NCI-H1105 treated with DMSO at 0.1 percent for 48 hours (cell line): ENCODE measurements at places on chromosomes 11 and 22.

GRCh38 chr11:45301537-45302246, 15.6 kb upstream of the SYT13 start:
- peak; percentile 14 for DNase-seq

- no peak for DNase-seq
Observed at GRCh38 chr11:121337740-121338272, 45.2 kb downstream of the SC5D start.

- no peak for DNase-seq
Observed at GRCh38 chr11:117070016-117070415, 28.2 kb downstream of the SIK3 start.

DNA sequence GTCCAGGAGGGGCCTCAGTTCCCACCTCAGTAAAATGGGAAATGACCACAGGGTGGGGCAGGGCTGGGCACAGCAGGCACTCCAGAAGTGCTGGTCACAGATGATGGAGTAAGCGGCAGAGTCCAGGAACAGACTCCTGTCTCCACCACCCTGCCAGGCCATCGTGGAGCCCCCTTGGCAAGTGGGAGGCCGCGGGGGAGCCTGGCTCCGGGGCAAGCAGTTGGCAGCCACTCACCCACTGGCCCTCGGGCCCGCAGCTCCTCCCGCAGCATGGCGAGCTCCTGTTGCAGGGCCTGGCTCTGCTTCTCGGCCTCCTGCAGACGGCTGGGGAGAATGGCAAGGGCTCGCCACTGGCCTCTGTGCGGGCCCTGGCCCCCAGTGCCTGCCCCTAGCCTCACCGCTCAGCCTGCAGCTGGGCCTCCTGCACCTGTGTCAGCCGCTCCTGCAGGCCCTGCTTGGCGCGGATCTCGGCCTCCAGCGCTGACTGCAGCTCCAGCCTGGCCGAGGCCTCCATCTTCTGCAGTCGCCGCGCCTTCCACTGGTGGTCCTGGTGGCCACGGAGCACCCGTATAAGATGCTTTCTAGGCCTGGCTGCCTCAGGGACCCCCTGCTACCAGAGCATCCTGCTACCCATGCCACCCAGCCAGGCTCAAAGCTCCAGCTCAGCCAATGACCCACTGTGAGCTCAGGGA, 10.3 kb downstream of the CDC42BPG start:
- no peak for DNase-seq

DNA sequence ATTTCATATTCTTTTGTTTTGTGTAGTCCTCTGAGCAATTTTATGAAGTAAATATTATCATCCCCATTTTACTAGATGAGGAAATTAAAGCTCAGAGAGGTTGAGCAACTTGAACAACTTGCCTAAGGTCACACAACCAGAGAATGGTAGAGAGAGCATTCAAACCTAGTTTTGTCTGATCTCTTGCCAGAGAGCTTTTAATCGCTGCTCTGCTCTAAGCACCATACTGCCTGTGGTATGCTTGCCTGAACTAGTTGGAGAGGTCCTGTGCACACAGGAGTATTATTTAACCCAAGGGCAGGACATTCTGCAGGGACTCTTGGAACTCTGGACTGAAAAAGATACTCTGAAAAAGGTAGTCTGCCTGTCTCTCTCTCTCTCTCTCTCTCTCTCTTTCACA, 38.5 kb downstream of the TRAF6 start:
- peak; percentile 29 for DNase-seq

DNA sequence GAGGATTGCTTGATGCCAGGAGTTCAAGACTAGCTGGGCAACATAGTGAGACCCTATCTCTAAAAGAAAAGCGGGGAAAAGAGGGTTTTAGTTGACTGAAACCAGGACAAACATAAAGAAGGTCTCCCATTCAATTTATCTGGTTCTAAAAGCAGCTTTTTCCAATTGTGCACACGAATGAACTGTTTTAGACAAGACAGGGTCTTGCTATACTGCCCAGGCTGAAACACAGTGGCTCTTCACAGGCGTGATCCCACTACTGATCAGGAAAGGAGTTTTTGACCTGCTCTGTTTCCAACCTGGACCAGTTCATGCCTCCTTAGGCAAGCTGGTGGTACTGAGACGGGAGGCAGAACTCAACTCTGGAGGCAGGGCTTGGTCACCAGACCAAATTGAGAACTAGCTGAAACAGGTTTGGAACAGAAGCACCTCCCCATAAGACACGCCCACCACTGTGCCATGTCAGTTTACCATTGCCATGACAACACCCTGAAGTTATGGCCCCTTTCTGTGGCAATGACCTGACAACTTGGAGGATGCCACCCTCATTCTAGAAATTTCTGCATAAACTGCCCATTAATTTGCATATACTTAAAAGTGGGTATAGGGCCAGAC, 2.8 kb upstream of the NUCB2 start:
- no peak for DNase-seq

DNA sequence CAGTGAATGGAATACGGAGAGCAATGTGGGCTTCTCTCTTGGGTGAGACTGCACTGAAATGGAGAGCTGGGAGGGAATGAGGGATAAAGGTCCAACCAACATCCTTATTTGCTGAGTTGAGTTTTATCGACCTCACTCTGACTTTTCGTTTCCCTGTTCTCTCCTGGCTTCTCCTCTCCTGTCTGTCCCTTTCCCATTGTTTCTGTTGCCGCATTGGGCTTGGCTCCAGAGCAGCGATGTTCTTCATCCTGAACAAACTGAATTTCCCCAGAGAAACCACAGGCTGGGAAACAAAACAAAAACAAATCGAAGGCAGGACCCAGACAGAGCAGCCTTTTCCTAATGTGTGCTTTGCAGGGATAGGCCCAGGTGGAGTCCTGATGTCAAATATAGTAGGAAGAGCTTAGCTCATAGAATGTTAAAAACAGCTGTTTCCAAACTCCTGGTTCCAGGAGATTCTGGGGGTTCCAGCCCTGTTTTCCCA, 30.0 kb downstream of the MOV10L1 start:
- DNase-seq, result no peak

- no peak for DNase-seq
Observed at GRCh38 chr22:42439821-42440674, 7.8 kb upstream of the NFAM1 start.

- DNase-seq, result peak; percentile 89
Observed at GRCh38 chr11:111735262-111736116, 30.7 kb downstream of the PPP2R1B start.

DNA sequence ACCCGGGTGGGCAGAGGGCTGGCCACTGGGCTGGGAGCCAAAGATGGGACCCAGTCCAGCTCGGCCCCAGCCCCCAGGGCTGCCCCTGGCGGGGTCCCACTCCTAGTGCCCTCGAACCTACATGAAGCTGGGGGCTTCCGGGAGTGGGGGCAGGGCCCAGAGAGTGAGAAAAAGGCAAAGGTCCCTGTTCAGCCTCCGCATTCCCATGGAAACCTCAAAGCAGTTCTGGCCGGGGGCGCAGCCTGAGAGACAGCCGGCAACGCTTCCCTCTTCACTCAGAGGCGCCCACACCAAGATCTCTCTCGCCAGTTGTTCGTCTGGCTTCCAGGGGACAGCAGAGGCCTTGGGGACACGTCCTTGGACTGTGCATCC, 22.4 kb upstream of the ARHGAP8 start:
- no peak for DNase-seq

- peak; percentile 45 for DNase-seq
Observed at GRCh38 chr11:118353084-118353710, 6.2 kb upstream of the UBE4A start.

GRCh38 chr11:68312780-68313573, 586 bp downstream of the LRP5 start:
- no peak for DNase-seq

DNA sequence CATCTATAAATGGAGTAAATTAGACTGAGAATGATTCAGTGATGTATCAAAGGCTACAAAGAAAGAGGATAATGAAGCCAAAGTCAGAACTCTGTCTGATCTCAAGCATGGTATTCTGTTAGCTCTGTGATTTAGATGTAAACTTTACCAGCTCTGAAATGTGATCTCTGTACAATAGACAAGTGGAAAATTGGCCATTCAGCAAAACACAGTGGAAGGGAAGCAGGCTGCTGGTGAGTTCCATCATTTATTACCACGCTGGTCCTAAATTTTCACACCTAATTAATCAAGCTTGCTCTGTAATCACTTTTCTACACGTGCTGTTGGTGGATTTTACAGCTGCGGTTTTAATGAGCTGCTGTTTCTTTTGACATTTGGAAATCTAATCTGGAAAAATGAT, 145.1 kb upstream of the OPCML start:
- DNase-seq, result peak; percentile 61

- no peak for DNase-seq
Observed at GRCh38 chr22:24380220-24380904, 47.0 kb upstream of the ADORA2A start.

DNA sequence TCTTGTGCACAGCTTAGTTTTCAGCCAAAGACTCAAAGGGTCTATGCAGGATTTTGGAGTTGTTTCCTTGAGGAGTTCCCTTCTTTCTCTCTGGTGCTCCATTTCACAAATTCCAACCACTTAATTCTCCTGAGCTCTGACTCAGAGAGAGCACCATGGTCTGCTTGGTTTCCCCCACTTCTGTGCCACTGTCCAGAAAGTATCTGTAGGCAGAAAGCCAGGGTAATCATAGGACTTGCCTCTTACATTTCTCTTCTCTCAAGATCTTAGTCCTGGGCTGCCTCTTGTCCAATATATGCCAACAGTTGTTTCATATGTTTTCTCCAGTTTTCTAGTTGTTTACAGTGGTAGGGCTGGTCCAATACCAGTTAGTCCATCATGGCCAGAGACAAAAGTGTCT, 6.4 kb upstream of the MRGPRD start:
- no peak for DNase-seq

- DNase-seq, result no peak
Observed at GRCh38 chr11:95487391-95487790, 256.4 kb upstream of the SESN3 start.

DNA sequence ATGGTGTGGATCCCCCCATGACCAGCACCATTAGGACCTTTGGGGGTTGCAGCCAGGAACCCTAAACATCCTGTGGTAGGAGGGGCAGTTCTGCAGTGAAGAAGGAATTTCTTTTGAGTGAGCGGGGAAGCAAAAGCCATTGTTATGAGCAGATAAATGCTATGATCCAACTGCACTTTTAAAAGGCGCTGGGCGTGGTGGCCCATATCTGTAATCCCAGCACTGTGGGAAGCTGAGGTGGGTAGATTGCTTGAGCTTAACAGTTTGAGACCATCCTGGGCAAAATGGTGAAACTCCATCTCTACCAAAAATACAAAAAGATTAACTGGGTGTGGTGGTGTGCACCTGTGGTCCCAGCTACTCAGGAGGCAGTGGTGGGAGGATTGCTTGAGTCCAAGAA, 5.9 kb upstream of the TOMM22 start:
- no peak for DNase-seq

- DNase-seq, result no peak
Observed at GRCh38 chr11:133515107-133515506, 17.2 kb downstream of the OPCML start.

- DNase-seq, result no peak
Observed at GRCh38 chr11:9206496-9206895, 58.7 kb downstream of the DENND5A start.

GRCh38 chr11:104120493-104121137, 43.3 kb downstream of the PDGFD start:
- DNase-seq, result no peak

GRCh38 chr11:126891556-126892217, 108.9 kb downstream of the KIRREL3 start:
- DNase-seq, result no peak

GRCh38 chr11:32594272-32594671, 10.6 kb downstream of the EIF3M start:
- no peak for DNase-seq

GRCh38 chr11:117696540-117696939, 100.5 kb downstream of the DSCAML1 start:
- no peak for DNase-seq

DNA sequence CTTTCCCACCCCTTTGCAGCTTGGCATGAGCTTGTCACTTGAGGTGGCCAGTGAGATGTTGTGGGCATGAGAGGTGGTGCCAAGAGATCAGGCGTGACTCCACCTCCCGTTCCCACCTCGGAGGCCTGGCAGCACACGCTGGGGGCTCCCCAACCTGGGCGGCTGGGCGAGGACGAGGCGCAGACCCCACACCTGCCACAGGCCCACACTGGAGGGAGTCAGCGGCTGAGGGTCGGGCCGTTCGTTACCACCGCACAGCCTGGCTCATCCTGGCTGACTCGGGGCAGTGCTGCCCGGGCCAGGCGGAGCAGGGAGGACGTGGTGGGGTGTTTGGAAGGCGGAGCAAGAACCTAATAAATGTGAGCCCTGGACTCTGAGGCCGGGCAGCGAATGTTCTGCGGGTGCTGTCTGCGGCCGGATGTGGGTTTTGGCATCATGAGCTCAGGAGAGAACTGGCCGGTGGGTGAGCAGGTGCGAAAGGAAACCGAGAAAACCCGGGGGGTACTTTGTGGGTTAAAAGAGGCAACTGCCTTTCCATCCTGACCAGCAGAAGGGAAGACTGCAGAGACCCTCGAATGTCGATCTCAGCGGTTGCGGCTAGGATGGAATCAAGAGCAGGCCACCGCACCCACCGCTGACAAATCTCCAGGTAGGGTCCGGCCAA, 10.2 kb upstream of the IFITM3 start:
- no peak for DNase-seq

GRCh38 chr11:44564166-44564565, 1.3 kb upstream of the CD82 start:
- DNase-seq, result peak; percentile 96

- no peak for DNase-seq
Observed at GRCh38 chr11:72738199-72739141, 13.7 kb downstream of the ARAP1 start.

- DNase-seq, result no peak
Observed at GRCh38 chr11:63783925-63784592, 15.5 kb upstream of the ZFTA start.

- no peak for DNase-seq
Observed at GRCh38 chr11:130171534-130171933, 12.0 kb downstream of the ST14 start.

DNA sequence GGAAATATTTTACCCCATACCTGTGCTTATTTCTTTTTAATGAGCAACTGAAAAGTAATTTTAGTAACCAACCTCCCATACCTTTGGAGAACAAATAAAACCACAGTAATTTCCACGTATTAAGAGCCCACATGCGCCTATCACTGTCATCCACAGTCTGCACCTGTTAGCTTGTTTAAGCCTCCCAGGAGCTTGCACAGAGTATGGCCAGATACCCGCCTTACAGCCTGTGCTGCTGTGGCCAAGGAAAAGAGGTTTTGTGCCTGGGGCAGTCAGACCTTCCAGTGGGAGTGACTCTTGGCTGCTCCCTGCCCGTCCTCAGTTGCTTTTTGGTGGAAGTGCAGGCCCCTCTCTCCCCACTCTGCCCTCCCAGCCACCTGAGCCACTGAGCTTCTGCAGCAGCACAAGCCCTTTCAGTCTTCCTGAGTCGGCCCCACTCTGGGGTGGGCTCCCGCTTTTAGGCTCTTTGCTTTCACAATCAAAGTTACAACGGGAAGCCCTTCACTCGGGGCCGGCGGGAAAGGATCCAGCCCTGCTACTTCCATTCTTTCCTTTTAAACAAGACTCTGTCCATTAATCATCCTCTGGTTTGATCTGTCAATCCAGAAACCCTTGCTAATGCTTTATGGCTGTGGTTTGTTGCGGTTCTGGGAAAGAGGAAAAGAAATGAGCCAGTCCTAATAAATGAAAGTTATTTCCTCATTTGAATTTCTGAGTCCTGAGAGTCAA, 308.8 kb downstream of the TBC1D22A start:
- no peak for DNase-seq
